Activated CD8-positive, alpha-beta T cell treated with anti-CD3 and anti-CD28 coated beads for 36 hours (primary cell): ENCODE measurements at places on chromosomes 6 and 20. TPM values are rescaled to one million over a fixed set of nuclear protein-coding genes. Genes with fewer than 3 reads are reported as not detected.

GRCh38 chr6:17536586-17536985 lies 63.5 kb upstream of the FAM8A1 start:
- peak; percentile 61 for DNase-seq

GRCh38 chr6:41546475-41546865 lies 289 bp downstream of the FOXP4 start:
- DNase-seq = peak; percentile 43

GRCh38 chr6:143103916-143104315 lies 43.2 kb downstream of the AIG1 start:
- DNase-seq = no peak

DNA sequence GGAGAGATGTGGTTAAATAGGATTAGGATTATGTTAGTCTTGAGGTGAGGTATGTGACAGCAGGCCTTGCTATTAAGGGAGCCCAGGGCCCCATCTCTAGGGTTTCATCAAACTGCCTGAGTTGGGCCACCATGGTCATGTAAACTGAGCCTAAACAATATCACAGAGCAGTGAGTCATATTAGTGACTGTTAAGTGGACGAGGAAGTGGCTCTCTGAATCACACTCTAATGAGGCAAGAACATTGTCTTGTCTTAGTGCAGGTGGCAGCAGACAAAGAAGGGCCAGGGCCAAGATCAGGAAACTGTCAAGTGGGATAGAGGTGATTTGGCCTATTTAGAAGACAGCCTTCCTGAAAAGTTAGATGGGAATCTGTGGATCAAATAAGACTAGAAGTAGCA lies 23.1 kb downstream of the ENPP3 start:
- no peak for DNase-seq

GRCh38 chr20:50221501-50222308 lies 31.1 kb downstream of the CEBPB start:
- DNase-seq = no peak

GRCh38 chr20:54625497-54625896 lies 150.1 kb downstream of the DOK5 start:
- no peak for DNase-seq

DNA sequence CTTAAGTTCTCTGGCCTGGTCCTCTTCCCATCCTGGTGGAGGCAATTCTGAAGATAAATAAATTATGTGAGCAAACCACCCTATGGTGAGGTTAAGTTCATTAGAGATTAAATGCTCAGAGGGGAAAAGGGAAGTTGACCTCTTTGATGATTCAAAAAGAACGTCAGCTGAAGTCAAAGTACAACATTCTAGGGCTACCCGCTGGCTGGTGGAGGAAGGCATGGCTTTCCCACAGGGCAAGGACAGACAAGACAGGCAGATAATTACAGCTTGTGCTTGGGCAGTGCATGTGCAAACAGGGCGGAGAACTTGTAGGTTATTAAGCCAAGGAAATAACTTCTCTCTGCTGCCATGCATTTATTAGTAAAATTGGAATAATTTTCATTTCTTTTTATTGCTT lies 91.0 kb upstream of the SLC24A3 start:
- no peak for DNase-seq

DNA sequence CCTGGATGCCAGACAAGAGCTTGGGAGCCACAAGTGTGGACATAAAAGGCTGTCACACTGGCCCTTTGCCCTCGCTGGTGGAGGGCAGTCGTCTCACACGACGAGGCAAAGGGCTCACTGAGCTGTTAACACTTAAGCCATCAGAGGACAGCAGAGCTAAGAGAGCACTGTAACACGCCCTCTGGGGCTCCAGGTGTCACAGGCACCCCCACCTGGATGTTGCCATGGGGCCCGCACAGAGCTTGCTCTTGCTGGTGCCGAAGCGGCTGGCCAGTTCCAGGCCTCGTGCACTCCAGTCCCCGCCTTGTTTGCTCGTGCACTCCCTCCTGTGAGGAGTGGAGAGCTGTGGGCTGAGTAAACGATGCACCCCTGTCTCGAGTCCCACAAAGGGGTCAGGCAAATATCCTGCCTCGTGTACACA lies 37.4 kb downstream of the SLC35D3 start:
- DNase-seq = no peak

- no peak for DNase-seq
These were observed 596.7 kb downstream of the EPM2A start for GRCh38 chr6:145138469-145139139.

- no peak for DNase-seq
These were observed 373.8 kb upstream of the RUNX2 start for GRCh38 chr6:44954281-44954680.

- DNase-seq = peak; percentile 83
These were observed 616 bp downstream of the TUBB start for GRCh38 chr6:30720738-30721197.

- DNase-seq = no peak
These were observed 82.2 kb upstream of the SLC2A12 start for GRCh38 chr6:134134654-134135053.

DNA sequence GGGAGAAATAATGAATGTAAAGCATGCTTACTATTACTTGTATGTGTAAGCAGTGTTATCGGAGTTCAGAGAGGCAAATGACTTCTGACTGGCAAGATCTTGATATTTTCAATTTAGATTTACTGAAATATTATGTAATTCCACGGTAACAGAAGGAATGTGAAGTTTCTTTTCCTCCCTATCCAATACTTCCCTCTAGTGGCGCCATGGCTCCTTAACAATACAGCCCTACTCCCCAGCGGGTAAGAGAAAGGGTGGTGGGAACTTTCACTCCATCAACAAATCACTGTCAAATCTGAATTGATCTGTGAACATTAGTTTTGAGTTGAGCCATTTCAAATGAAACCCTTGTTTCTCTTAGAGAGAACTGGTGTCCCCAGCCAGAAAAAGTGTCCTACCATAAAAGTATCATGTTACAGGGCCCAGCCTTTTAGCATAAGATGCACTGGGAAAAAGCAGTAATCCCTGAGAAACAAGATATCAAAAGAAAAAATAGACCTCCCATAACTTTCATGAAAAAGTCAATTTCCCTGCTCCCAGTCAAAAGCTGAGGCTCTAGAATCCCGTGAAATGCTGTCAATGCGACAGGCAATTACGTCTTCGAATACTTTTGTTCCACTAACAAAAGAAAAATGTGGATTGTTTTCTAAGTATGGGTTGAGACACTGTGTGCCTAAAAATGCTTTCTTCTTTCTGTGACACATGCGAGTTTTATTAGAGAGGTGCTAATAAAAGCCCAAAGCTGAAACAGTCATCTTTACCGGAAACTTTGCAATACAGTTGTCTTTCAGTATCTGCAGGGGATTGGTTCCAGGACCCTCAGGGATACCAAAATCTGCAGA lies 12.9 kb downstream of the COX7A2 start:
- DNase-seq = no peak

GRCh38 chr6:40962241-40962640 lies 76.8 kb downstream of the UNC5CL start:
- peak; percentile 41 for DNase-seq

- no peak for DNase-seq
These were observed 132.4 kb downstream of the DTNBP1 start for GRCh38 chr6:15530411-15530810.

GRCh38 chr20:36390719-36391415 lies 84.7 kb downstream of the DLGAP4 start:
- DNase-seq = no peak

DNA sequence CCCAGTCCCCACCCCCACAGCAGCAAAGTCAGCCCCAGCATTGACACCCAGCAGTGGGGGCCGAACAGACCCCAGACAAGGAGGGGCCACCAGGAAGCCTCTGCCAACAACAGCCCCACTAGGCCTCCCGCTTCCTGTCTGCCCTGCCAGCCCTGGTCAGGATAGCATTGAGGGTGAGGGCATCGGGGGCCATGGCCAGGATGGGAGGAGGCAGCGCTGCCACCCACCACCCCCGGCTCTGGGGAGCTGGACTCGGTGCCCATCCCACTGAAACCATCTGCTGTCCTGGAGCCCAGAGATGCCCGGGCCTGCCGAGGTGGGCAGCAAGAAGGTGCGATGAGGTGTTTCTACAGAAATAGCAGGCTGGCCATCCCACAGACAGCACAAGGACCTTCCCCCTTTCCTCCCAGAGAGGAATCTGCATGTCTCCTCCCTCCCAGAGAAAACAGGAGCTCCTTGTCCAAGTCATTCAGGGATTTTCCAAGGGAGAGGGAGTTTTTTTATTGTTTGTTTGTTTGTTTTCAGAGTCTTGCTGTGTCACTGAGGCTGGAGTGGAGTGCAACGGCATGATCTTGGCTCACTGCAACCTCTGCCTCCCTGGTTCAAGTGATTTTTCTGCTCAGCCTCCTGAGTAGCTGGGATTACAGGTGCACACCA lies 62.1 kb upstream of the BHLHE23 start:
- DNase-seq = no peak

GRCh38 chr6:42532038-42532669 lies 31.7 kb upstream of the UBR2 start:
- DNase-seq = peak; percentile 25

- DNase-seq = no peak
These were observed 84.2 kb downstream of the THEMIS start for GRCh38 chr6:127816643-127817042.

GRCh38 chr6:121653624-121654008 lies 218.2 kb downstream of the GJA1 start:
- no peak for DNase-seq

Gene UFL1
- total RNA-seq = 30.8 TPM

Gene CARMIL1
- 4.1 TPM for total RNA-seq

Gene ELOVL5
- total RNA-seq = 88.3 TPM

Gene CRIP3
- total RNA-seq = 2.2 TPM

Gene PACSIN1
- total RNA-seq = 0.51 TPM

Gene PNLDC1
- 0.54 TPM for total RNA-seq

Gene ARMH2
- 0.40 TPM for total RNA-seq

Gene HLA-DQB1
- 6.9 TPM for total RNA-seq

Gene DEF6
- total RNA-seq = 99.1 TPM

Gene CYB5R4
- total RNA-seq = 26.9 TPM

Gene PHACTR2
- 13.5 TPM for total RNA-seq

Gene DLL1
- total RNA-seq = 2.4 TPM
